ENCODE measurements at places on chromosomes 7 and 10.

GRCh38 chr7:74380720-74381119 lies 73.0 kb upstream of the GTF2IRD1 start:
- DNase-seq = no peak

- DNase-seq = no peak
These were observed 275.7 kb downstream of the CELF2 start for GRCh38 chr10:11293332-11293731.

DNA sequence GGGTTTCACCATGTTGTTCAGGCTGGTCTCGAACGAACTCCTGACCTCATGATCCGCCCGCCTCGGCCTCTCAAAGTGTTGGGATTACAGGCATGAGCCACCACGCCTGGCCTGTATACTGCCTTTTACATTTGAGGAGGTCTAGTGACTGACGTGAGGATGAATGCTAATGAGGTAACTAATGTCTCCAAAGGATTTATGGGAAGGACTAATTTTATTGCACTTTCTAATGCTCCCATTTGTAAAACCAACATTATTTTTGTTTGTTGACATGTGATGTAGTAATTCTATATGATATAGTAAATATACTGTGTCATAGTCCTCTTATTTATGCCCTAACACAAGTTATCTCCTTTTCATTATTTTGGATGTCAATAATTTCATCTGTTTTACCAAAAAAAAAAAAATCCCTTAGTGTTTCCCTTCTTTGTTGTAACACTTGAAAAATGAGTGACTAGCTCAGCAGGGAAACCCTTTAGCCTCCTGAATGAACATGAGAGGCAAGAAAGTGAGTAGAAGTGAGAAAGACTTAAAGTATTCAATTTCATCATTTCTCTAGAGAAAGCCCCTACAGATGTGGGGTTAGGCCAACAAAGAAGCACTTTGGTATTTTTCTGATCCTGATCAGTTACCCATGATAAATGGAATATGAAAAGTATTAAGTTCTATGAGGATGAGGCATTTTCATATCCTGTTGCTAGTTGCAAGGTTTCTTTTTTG lies 596.9 kb upstream of the PCDH15 start:
- no peak for DNase-seq

DNA sequence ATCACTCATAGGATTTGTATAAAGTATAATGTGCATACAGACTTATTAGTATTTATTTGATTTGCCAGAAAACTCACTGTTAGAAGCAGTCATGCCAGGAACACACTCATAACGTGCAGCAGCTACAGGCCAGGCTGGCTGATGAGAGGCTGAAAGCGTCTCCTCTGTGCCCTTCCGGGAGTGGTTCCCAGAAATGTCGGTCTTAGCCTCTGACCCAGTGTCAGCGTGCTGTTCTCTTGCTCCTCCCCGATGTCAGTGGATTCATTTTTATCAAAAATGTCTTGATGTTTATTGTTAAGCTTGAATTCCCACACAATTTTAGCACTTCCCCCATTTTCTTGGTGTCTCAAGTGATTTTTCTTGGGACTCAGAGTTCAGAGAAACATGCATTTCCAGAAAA lies 33.3 kb upstream of the GARS1 start:
- no peak for DNase-seq

DNA sequence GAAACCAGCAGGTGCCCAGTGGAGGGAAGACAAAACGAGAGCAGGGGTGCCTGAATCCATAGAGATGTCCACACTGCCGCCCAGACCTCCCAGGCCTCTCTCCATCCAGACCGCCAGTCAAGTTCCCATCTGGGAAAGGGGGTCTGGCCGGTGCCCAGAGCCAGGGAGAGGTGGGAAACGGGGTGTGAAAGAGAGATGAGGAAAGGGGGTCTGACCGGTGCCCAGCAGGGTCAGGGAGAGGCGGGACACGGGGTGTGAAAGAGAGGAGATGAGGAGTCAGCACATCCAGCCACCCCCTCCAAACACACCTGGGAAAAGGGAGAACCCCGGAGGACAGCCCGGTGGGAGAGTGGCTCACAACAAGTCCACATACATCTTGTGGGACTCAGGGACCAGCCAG lies 185.8 kb downstream of the PTPRN2 start:
- no peak for DNase-seq

DNA sequence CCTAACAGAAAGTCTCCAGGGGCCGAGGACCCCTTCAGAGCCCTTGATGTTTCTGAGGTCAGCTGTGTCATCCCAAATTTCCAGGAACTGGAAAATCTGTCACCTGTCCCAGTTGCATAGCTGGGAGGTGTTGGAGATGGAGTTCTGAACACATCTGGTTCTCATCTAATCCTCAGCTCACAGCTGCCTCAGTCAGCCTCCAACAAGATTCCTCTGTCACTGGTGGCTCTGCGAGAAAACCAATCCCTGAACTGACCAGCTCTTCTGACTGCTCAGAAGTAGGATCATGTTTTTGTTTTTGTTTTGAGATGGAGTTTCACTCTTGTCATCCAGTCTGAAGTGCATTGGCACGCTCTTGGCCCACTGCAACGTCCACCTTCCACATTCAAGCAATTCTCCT lies 37.6 kb upstream of the MYL10 start:
- no peak for DNase-seq

DNA sequence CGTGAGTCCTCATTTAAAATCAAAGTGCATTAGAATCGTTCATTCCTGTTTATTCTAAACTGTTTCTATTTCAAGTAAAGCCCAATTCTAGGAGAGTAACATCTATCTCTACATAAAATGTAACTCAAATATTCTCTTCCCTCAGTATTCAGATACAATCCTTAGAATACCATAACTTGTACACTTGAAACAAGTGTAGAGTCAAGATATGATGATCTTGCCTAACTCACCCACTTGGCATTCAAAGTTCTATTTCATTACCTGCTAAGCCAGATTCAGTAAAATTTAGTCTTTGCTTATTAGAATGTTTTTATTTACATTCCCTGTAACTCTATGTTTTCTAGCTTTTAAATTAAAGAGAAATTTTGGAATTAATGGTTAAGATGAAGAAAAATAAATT lies 31.6 kb downstream of the PRPS1L1 start:
- DNase-seq = no peak

All from stimulated activated naive CD8-positive, alpha-beta T cell treated with anti-CD3 and anti-CD28 coated beads, Interleukin-15, Interleukin-2, amounts not matched to agents 100 U/mL and 50 U/mL, for 24 hours (primary cell).